Renal cortex interstitium (tissue), 15 donors: ENCODE measurements at places on chromosomes 5 and 9. TPM values are rescaled to one million over a fixed set of nuclear protein-coding genes. Genes with fewer than 3 reads are reported as not detected.

DNA sequence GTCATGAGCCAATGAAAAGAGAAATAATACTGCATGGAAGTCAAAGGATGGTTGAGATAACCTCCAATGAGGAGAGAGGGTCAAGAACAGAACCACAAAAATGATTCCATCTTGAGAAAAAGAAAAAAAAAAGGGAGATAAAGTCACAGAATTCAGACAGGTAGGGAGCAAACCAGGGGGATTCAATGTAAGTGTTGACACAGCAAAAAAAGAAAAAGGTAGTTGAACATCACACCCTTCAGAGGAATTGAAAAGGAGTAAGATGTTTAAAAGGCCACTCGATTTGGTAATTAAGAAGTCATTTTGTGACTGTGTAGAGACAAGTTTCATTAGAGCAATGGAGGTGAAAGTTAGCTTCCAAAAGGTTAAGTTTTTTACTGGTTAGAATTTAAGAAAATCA lies 79.3 kb downstream of the ERP44 start:
- no peak for DNase-seq

DNA sequence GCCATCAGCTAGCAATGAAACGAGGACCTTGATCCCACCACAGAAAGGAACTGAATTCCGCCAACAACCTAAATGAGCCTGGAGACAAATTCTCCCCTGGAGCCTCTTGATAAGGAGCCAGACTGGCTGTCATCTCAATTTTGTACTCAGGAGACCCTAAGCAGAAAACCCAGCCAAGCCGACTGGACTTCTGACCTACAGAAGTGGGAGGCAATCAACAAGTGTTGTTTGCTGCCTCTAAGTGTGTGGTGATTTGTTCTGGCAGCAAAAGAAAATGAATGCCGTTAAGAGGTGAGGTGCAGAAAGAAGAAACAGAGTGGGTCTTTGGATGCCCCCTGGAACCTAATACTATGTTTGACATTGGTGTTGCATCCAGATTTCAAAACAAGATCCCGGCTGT lies 72.7 kb upstream of the SPATA31E1 start:
- DNase-seq, result no peak

- DNase-seq, result no peak
Observed at GRCh38 chr9:103789686-103790085, 304.4 kb upstream of the SMC2 start.

DNA sequence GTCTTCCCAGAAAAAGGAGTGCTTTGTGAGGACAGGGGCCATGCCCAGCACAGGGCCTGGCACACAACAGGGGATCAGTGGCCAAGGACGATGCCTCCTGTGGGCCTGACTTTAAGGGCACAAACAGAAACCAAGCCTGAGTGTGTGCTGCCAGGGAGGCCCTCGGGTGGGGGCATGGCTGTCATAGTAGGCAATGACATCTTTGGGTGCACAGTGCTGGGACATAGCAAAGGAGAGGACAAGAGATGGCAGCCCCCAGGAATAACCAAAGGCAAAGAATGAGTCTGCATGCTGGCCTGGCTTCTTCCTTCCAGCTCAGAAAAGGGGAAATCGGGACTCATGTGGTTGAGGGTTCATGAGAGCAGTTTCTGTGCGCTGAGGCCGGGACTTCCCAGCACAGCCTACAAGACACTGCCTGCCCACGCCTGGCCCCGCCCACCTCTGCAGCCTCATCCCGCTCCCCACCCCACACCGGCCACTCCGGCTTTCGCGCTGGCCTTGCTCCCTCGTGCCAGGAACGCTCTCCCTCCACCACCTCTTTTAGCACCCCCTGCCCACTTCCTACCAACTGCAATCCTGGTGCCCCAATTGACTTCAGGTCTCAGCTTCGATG lies 13.8 kb upstream of the LHX2 start:
- DNase-seq, result no peak

DNA sequence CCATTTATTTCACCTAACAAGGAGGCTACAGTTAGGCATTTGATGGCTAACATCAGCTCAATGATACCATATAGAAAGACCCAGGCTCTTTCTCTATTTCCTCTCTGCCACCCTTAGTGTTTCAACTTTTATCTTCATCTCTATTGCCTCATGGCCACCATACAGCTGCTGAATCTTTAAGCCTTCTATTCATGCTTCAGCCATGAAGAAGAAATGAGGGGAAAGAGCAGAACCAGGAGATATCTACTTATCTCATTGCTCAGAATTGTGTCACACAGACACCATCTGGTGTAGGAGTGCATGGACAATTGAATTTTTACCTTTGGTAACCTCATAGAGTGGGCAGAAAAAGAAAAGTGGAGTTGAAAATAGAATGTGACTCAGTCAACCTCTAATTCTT lies 6.7 kb downstream of the GAPT start:
- no peak for DNase-seq

DNA sequence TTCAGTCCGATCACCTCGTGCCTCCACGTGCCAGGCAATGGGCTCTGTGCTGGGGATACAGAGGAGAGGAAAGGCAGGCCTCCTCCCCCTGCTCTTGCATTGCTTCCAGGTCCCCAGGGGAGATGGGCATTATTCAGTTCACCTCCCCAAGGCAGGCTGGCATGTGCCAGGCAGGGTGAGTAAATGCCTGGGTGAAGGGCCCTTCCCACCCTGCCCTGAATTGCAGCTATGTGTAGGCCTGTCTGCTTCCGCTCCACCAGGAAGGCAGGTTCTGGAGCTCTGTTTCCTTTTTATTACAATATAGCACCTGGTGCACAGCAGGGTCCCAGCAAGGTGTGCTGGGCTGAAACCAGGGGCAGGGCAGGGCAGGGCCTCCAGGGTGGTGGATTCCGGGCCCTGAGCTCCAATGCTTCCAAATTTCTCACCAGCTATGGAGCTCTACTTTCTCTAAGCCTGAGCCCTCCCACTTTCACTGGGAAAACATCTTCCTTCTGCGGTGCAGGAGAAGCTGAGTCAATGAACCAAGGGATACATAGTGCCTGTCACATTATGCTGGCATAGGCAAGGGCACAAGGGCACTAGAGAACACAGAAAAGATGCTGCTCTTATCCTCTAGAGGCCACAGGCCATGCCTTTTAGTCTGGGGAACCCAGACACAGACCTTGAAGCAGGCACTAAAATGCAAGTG lies 42.0 kb downstream of the SHB start:
- DNase-seq, result no peak

DNA sequence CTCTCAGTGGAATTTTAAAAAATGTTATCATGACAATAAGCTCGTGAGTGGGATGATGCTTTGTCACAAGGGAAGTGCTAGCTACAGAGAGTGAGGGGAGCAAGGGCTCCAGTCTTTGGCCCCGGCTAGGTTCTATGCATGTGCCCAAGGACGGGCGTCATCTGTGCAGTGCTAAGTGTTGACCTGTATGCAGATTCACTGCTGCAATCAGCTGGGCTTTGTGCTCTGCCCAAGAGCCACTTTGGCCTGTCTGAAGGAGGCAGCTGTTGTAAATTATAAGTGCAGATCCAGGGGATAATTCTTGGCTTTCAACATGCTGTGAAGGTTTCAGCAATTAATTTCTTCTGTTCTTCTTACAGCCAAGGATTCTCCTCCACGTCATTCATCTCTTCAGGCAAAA lies 268.6 kb downstream of the PSAT1 start:
- DNase-seq, result no peak

Gene IL31RA
- 0.06 TPM for polyA plus RNA-seq

Gene DMRTA1
- polyA plus RNA-seq, result 1.1 TPM

Gene COL5A1
- polyA plus RNA-seq, result 128 TPM

Gene NIPAL4
- 0.62 TPM for polyA plus RNA-seq

Gene CDC20B
- 0.59 TPM for polyA plus RNA-seq
